ENCODE measurements at places on chromosomes 6 and 20.
A peak's percentile ranks its signal among the peaks of the same experiment; 100 is the strongest.

GRCh38 chr6:43724914-43725642 is 37.5 kb upstream of the MRPS18A start:
- DNase-seq = peak; percentile 49

- DNase-seq = no peak
Observed at GRCh38 chr20:61556673-61557072, 304.6 kb downstream of the CDH4 start.

DNA sequence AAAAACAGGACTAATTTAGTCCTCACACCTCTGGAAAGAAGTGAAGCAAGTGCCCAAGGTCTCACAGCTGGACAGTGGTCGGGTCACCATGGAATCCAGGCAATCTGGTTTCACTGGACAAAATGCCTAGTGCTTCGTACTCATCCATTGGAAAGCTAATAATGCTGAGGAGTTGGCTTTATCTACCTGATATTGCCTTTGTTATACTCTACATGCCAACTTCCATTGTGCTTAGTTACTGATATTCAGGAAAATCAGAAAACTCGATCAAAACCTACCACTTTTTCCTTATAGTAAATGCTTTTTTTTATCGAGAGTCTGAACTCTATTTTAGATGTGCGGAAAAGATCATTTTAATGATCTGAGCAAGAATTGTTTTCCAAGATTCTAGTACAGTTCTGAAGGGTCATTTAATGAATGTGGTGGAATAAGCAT is 966 bp downstream of the CFAP206 start:
- no peak for DNase-seq

DNA sequence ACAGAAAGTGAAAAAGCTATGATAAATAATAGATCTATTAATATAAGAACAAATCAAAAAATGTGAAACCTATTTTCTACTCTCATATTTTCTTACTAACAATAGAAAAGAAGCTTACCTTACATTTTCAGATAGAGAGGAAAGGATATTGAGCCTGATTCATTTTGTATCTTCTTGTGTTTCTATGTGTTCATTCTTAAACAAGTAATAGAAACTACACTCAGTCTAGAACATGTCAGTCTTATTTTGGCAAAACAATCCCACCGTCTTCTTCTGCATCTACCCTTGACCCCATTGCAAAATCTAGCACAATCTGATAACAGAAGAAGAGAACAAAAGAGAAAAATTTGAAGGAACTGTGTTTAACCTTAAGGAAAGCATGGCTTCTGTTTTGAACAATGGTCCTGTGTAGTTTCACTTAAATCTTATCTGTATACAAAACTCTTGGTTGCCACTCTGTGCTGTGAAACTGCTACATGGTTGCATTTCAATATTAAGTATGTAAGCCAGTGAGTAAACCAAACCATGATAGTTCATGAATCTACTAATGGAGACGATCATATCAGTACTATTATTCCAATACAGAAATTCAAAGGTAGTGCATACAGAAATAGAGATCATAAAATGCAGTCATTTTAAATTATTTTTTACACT is 69.5 kb upstream of the LGSN start:
- DNase-seq = no peak

DNA sequence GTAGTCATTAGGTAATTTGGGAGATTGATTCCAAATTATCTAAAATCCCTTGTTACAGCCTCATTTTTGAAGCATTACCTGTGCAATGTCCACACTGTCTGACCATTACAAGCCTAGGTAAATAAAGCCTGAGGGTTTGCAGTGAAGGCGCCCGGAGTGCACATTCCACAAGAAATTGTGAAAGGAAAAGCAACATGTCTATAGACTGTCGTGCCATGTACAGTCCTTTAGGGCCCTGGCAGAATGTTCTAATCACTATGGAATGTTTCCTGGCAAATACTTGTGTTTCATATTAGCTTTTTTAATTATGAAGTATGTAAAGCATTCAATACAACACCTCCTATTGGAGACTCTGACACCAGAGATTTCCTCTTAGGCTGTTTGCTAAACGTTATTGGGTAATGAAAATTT is 28.9 kb downstream of the PREP start:
- DNase-seq = no peak

GRCh38 chr6:3610921-3611320 is 140.6 kb downstream of the PXDC1 start:
- no peak for DNase-seq

GRCh38 chr6:116268589-116269293 is 11.0 kb downstream of the TSPYL1 start:
- no peak for DNase-seq

GRCh38 chr20:31923388-31924331 is 28.2 kb downstream of the PDRG1 start:
- no peak for DNase-seq
